ENCODE measurements at places on chromosomes 2 and 18.

DNA sequence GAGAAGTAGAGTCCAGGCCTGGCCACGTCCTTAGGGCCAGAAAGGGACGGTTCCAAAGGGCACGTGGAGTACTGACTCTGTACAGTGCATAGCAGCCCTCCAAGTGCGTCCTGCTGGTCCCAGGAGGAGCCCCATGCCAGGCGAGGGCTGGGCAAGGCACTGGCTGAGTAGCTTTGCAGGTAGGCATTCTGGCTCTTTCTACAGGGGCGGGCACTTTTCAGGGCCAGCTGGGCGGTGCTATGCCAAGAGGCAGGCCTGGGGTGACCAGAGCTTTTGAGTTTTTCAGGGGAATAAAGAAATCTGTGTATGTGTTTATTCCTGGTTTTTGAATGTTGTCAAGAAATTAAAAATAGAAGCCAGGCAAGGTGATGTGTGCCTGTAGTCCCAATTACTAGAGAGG, 15.4 kb upstream of the GLI2 start:
- DNase-seq = no peak

GRCh38 chr2:219995991-219996765, 368.7 kb downstream of the SLC4A3 start:
- DNase-seq = no peak

GRCh38 chr2:151052850-151053660, 208.6 kb downstream of the RBM43 start:
- no peak for DNase-seq

- no peak for DNase-seq
Measured at GRCh38 chr2:236823041-236823629, 253.5 kb downstream of the ACKR3 start.

GRCh38 chr18:42915299-42915698, 200.2 kb downstream of the RIT2 start:
- no peak for DNase-seq

DNA sequence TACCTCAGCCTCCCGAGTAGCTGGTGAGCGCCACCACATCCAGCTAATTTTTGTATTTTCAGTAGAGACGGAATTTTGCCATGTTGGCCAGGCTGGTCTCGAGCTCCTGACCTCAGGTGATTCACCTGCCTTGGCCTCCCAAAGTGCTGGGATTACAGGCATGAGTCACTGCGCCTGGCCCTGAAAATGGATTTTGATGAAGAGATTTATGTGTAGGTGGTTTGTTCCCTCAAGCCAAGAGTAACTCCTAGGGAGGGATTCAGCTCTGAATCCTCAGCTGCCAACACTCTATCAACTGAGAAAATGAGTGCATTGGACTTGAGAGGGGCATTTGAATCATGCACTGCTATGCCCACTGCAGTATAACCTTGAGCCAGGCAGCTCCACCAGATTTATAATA, 17.5 kb upstream of the LIPG start:
- DNase-seq = no peak
